ENCODE measurements at places on chromosomes 12 and 14.

GRCh38 chr14:40248671-40249070, 816.4 kb upstream of the FBXO33 start:
- no peak for DNase-seq

- no peak for DNase-seq
These were observed 59.7 kb downstream of the PLXNC1 start for GRCh38 chr12:94207849-94208621.

- no peak for DNase-seq
These were observed 88.7 kb downstream of the NTN4 start for GRCh38 chr12:95701722-95702418.

DNA sequence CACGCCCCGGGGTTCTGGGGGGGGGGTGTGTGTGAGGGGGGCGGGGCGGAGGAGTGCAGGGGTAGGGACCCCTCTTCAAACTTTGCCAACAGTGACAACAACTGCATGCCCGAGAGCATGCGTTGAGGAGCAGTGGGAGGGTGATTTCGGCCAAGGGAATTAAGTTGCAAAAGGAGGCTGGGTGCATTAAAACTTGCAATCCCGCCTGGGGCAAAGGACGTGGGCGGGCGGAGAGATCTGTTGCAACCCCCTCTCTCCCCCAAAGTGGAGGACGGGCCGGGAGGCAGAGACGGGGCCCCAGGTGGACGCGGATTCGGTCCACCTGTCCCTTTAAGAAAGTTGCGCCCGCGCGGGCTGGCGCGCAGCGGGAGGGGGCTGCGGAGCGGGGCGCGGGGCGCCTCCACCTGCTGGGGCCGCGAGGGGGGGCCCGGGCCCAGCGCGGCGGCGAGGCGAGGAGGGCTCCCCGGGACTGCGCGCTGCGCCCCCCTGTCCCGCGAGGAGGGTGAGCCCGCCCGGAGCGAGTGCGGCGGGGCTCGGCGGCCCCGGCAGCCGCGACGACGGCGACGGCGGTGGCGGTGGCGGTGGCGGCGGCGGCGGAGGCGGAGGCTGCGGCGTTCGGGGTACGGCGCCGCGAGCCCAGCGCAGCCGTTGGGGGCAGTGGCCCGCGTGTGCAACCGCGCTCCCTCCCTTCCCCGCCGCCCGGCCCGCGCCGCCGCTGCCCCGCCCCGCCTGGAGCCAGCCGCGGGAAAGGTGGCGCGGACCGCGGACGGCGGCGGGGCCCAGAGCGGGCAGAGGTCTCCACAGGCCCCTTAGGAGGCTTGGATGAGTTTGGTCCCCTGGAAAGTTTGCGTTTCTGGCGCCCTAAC, 530 bp upstream of the FOXN4 start:
- DNase-seq = no peak

DNA sequence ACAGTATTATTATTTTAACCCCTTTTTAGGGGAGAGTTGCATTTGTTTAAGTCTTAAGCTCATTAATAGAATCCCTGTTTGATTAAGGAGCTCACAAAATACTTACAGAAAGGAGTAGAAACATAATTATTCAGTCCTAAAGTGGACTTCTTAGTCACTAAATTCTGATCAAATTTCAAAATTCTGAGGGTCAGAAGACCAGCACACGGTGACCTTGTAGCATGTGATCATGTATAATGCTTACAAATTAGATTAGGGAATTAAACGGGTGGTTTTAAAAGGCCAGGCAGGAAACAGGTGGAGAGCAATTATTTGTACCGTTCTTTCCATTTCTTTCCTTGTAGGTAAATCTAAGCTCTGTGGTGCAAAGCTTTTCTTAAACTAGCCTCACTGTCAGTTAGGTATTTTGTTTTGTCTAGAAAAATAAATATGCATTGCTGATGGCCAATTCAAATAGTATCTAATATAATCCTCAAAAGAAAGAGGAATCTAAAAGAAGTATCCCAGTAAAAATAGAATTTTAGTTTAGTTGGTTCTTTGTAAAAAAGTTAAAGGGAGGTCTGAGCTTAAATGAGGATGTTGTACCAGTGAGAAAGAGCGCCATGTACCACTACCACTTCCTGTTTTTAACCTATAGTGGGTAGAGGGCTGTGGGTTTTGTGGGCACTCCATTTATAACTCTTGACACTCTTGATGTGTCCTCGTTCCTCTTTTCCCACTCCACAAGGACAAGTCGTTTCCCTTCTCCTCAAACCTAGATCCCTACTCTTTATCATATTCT, 51.1 kb downstream of the SLC38A1 start:
- DNase-seq = peak; percentile 77

GRCh38 chr12:84841591-84841990, 71.0 kb downstream of the SLC6A15 start:
- no peak for DNase-seq

All from upper lobe of left lung (tissue), 6 donors.